GM13976 (cell line): ENCODE measurements at places on chromosomes 1 and 21.

DNA sequence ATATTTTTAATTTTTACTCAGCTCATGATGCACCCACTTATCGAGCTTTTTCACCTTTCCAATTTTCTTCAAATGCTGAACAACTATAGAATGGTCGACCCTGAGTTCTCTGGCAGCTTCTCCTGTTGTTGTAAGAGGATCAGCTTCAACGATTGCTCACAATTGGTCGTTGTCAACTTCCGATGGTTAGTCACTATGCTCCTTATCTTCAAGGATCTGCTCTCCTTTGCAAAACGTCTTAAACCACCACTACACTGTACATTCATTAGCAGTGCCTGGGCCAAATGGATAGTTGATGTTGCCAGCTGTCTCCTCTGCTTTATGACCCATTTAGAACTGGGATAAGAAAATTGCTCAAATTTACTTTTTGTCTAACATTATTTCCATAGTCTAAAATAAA is 385.9 kb upstream of the LYPLAL1 start:
- DNase-seq = no peak

GRCh38 chr1:220876511-220877376 is 2.5 kb upstream of the HLX start:
- peak; percentile 22 for DNase-seq

DNA sequence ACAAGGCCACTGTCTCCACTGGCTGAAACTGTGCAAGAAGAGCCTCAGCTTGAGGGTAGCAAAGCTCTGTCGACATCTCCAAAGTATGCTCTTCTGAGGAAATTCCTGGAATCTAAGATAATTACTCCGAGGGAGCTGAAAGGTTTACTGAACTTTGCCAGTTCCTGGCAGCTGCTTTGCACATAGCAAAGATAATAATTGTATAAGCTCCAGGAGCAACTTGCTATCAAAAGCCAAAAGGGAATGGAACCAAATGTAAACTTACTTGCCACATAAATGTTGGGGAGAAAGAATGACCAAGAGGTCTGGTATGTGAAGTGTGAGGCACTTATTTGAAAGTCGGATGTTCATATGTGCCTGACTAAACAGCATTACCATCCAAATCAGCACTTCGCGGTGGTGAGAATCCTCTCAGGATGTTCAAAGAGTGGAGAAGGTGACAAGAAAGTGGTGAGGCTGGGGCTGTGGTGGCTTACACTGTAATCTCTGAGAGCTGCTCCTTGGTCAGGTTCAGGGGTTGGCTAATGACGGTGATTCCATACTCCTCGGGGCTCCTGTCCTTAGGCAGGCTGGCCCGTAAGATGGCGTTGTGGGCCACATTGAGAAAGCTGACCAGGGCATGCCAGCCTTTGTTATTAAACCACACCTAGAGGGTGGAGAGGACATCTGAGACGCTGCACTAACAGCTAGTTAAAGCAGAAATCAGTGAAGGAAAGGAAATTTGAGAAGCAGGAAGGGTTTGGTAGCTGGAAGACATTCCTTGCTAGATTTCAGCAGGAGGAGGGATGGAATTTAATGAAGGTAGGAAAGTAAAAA is 100.0 kb downstream of the ABCA4 start:
- no peak for DNase-seq

DNA sequence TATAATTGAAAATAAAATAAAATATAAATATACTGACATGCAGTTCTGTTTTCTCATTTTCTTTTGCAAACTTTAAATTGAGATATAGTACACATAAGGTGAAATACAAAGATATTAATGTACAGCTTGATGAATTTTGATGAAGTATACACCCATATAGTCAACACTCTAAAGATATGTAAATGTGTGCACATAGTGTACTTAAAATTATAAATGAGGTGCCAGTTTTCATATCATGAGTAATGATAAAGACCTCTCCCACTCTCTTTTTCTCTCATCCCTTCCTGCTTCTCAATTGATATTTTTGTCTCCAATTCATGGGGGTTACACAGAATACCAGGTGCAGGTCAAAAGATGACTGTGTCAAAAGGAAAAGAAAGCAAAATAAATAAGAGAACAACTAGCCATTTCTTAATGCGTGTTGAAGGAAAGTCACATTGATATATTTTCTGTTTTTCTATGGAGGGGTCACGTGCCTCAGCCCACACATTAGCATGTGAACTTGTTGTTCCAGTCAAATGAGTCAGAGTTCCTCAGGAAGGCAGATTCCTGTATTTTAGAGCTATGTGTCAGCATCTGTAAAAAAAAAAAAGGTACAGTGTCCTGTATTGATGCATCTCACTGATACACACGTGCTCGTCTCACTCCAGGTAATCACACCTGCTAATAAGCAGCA is 64.3 kb upstream of the HOOK1 start:
- DNase-seq = no peak

- DNase-seq = peak; percentile 93
Measured at GRCh38 chr1:37946703-37947360, at the start of gene INPP5B. INPP5B (minus strand) TSS chr1:37947053; CDS start chr1:37946308, 745 bp downstream.

DNA sequence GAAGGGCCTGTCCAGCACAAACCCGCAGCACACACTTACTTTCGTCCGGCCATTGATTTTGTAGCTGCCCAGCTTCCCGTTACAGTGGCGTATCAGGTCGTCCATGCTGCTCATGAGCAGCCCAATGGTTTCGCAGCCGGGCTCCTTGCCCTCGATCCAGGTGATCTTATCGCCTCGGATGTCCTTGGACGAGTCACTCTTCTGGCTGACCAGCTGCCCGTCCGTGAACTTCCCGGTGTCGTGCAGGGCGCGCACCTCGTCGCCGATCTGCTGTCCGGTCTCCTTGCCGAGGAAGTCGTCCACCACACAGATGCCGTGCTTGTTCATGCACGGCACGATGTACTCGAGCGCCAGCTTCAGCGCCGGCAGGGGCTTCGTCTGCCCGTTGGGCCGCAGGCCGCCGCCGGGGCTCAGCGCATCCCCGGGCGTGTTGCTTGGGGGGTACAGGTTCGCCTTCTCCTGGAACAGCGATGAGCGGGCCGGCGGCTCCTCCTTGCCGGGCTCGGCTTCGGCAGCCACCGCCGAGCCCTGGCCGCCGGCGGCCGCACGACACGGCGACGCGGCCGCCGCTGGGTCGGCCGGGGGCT is 1.0 kb downstream of the EGLN1 start:
- peak; percentile 34 for DNase-seq

DNA sequence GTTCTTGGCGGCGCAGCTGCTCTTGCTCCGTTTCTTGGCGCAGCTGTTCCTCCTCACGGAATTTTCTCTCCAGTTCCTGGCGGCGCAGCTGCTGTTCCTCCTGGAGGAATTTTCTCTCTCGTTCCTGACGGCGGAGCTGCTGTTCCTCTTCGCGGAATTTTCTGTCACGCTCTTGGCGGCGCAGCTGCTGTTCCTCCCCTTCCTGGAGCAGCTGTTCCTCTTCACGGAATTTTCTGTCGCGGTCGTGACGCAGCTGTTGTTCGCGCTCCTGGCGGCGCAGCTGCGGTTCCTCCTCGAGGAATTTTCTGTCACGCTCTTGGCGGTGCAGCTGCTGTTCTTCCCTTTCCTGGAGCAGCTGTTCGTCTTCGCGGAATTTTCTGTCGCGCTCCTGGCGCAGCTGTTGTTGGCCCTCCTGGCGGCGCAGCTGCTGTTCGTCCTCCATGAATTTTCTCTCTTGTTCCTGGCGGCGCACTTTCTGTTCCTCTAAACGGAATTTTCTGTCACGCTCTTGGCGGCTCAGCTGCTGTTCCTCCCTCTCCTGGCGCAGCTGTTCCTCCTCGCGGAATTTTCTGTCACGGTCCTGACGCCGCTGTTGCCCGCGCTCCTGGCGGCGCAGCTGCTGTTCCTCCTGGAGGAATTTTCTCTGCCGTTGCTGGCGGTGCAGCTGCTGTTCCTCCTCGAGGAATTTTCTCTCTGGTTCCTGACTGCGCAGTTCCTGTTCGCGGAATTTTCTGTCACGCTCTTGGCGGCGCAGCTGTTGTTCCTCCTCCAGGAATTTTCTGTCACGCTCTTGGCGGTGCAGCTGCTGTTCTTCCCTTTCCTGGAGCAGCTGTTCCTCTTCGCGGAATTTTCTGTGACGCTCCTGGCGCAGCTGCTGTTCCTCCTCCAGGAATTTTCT is 7.0 kb downstream of the TCHH start:
- no peak for DNase-seq

GRCh38 chr1:167431909-167432650 is 86.2 kb downstream of the CD247 start:
- no peak for DNase-seq

DNA sequence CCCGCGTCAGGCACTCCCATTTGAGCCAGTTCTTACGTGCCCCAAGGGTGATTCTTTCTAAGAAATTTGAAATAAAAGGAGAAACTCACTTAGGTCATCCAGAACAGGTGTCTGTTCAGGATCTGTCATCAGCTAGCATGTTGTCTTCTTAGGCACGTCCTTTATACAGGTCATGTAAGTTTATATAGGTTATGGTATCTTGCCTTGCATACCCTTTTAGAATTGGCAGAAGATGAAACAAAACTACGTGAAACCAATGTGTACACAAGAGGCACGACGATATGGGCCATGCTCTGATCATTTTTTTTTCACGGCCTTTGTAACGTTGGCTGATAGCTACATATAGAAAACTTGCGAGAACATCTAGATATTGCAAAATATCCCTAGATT is 579 bp upstream of the GTF2B start:
- DNase-seq = no peak

- DNase-seq = no peak
Measured at GRCh38 chr1:27399251-27400025, 7.0 kb downstream of the GPR3 start.

GRCh38 chr1:226980565-226981385 is 40.7 kb downstream of the COQ8A start:
- DNase-seq = no peak

DNA sequence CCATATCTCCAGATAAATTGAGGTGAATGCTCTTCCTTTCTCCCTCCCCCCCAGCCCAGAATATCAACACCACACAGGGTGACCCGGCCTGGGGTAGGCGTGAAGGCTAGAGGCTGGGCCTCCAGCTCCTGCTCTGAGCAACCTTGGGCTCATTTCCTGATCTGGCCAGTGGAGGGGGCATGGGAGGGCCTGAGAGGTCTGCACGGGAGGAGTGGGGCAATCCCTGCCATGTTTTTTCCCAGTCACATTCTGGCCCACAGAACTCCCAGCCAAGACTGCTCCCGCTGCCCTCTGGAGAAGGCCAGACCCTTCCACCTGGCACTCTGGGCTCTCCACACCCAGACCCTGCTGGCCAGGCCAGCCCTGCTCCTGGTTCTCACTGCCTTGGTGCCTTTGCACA is 3.9 kb downstream of the CLDN19 start:
- DNase-seq = no peak

DNA sequence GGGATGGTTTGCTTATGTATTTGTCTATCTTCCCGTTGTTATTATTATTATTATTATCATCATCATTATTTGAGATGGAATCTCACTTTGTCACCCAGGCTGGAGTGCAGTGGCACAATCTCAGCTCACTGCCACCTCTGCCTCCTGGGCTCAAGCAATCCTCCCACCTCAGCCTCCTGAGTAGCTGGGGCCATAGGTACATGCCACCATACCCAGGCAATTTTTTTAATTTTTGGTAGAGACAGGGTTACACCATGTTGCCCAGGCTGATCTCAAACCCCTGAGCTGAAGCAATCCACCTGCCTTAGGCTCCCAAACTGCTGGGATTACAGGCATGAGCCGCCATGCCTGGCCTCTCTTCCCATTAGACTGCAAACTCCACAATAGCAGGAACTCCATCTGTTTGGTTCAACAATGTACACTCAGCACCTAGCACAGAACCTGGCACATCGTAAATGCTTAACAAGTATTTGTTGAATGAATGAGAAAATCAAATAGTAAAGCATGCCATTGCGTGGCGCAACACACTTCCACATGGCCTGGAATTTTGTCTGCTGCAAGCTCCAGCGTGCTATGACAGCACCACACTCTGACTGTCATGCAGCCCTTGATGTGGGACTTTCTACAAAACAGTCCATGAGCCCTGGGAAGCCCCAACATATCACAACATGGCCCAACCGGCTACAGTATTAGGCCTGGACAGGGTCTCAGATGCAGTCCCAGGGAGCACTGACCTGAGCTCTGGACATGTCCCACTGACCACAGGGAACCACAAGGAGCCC is 3.8 kb upstream of the TINAGL1 start:
- DNase-seq = no peak

GRCh38 chr1:207191061-207191460 is 87.0 kb downstream of the C4BPA start:
- DNase-seq = no peak

DNA sequence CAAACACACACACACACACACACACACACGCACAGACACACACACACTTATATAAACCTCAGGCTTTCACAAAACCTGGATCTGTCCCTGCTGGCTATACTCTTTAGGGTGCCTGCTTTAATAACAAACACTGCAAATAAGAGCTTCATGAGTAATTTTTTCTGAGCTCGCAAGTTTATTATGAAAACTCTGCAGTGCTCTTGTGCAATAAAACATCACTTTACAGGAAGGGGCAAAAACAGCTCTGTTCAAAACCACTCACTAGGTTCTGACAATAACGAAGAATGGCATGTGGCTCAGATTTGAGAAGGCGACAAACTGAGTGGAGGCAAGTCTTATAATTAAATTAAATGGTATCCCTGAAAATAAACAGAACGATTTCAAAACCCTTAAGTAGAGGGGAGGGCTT is 42.6 kb upstream of the CTPS1 start:
- DNase-seq = no peak

DNA sequence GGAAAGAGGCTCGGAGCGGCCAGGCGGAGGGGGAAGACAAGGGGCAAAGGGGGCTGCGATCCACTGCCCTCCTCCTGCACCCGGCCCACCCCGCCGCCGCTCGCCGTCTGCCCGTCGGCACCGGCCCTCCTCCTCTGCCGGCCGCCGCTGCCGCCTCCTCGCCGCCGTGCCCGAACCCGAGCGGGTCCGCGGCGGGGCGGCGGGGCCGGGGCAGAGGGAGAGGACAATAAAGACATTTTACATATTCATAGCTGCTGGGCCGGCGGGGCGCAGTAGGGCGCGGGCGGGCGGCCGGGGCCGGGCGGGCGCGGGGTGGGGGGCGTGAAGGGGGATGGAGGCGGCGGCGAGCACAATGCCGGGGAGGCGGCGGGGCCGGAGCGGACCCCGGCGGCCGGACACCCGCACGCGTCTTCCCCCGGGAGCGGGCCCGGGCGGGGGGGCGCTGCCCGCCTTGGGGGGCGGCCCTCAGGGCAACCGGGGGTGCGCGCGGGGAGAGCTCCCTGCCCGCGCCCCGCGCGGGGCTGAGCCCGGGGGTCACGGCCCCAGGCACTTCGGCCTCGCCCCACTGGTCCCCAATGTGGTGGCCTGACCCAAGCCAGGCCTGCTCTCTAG is 546 bp downstream of the POU2F1 start:
- no peak for DNase-seq

GRCh38 chr1:1407636-1408318 is 684 bp upstream of the MRPL20 start:
- DNase-seq = peak; percentile 53

DNA sequence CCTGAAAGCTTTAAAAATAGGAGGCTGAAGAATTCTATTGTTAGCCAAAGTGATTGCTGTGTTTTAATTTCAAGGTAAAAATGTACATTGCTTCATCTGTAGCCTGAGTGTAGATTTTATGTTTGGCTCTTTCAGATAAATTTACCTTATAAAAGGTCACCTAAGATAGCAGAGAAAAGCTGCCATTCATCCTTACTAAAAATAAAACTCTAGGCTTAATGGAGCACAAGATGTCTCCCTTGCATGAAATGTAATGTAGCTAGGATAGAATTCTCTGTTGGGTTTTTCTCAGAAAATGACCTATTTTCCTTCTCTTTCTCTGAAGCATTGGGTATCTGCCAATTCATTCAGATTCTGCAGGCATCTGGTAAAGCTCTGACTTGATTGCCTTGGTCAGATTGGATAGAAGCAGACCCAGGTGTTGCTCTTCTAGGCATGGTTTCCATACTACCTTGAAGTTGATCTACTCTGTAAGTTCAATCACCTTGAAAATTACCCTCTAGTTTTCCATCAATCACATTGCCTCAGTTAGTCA is 176.6 kb upstream of the GORAB start:
- no peak for DNase-seq
